AG04449 (cell line): ENCODE measurements at places on chromosomes 3 and 15.

- no peak for DNase-seq
Measured at GRCh38 chr3:172692751-172693338, 18.0 kb downstream of the NCEH1 start.

- no peak for DNase-seq
Measured at GRCh38 chr15:98794211-98794610, 145.9 kb downstream of the IGF1R start.

DNA sequence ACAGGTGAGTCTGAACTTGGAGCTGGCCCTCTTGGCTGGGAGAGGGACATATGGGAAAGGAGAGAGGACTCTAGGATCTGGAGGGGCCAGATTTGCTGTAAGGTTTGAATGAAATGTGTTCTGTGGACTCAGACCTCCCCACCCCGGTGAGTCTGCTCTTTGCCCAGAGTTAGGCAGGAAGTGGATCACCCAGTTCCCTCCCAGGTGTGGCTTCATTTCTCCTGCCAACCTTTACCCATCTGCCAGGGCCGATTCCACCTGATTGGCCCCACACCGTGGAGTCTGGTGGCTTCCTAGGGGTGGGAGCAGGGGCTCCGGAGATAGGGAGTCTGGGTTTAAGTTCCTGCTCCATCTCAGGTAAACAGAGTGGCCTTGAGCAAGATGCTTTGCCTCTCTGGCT, 25.5 kb downstream of the CD276 start:
- no peak for DNase-seq

- no peak for DNase-seq
Measured at GRCh38 chr3:196914866-196915265, 27.5 kb downstream of the NCBP2 start.

DNA sequence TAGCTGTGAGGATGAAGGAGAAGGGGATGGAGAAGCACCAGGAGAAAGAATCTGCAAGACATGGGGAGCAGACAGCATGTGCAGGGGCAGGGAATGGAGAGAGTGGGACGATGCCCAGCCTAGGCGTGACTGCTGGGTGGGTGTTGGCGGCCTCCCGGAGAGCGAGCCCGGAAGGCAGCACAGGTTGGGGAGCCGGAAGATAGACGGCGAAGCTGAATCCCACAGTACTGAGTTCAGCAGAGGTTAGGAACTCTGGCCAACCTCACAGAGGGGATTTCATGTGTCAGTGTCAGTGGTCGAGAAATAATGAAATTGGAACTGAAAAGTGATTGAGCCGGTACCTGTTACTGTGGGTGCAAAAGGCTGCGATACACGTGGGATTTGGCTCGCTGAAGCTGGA, 55.2 kb downstream of the PXYLP1 start:
- DNase-seq: no peak

DNA sequence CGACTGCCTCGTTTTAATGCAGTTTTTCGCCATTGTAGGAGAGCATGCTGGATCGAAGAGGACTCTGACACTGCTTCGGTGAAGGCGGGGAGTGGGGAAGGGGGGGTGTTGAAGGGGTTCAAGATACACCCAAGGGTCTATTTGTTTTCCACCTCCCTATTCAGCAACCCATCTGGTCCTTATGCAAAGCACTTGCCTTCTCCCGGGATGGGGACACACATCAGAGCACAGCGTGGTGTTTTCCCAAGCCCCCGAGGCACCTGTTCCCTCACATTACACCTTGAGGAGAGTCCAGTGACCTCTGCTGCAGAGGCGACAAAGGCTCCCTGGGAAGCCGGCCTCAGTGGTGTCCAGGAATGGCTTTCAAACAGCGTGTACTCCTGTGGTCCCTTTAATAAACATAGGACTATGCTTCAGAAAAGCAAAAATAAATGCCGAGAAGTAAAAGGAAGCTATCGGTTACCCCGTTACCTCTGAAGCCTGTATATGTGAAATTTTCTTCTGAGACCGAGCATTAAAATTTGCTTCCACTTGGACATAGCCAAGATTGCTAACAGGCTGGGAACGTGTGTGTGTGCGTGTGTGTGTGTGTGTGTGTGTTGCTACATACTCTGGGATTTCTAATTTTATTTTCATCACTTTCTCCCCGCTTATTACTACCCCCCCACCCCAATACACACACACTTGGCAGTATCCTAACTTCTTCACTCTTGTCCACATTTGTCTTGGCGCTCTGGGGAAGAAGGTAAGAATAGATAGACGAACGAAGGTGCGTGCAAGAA, 53.2 kb downstream of the CCDC54 start:
- DNase-seq: no peak

- DNase-seq: no peak
Measured at GRCh38 chr3:115099986-115100571, 47.0 kb downstream of the ZBTB20 start.

- DNase-seq: no peak
Measured at GRCh38 chr15:85621094-85621493, 173.6 kb downstream of the KLHL25 start.

DNA sequence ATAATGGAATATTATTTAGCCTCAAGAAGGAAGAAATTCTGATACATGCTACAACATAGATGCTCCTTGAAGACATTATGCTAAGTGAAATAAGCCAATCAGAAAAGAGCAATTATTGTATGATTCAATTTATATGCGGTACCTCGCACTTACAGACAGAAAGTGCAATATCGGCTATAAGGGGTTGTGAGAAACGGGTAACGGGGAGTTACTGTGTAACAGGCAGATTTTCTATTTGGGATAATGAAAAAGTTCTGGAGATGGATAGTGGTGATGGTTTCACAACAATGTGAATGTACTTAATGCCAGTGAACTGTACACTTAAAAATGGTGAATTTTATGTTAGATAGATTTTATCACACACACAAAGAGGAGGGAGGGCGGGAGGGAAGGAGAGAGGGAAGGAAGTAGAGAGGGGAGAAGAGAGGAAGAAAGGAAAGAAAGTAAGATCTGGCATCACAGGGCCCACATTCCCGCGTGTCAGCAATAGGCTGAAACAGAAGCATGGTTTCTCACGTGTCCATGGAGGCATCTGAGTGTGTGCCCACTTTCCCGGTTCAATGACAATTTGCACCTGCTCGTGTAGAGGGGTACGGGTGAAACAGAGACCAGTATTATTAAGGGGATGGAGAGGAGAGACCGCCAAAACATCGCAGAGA, 700 bp upstream of the BLM start:
- DNase-seq: no peak

GRCh38 chr15:55879181-55879580, 114.2 kb downstream of the NEDD4 start:
- DNase-seq: no peak

GRCh38 chr3:127792541-127793292, 29.6 kb downstream of the MGLL start:
- DNase-seq: peak; percentile 65

- no peak for DNase-seq
Measured at GRCh38 chr15:64544450-64544849, 84.1 kb downstream of the ZNF609 start.

GRCh38 chr15:72468103-72468502, 6.0 kb upstream of the ARIH1 start:
- no peak for DNase-seq

- no peak for DNase-seq
Measured at GRCh38 chr3:34934660-34935059, 704.7 kb upstream of the ARPP21 start.

DNA sequence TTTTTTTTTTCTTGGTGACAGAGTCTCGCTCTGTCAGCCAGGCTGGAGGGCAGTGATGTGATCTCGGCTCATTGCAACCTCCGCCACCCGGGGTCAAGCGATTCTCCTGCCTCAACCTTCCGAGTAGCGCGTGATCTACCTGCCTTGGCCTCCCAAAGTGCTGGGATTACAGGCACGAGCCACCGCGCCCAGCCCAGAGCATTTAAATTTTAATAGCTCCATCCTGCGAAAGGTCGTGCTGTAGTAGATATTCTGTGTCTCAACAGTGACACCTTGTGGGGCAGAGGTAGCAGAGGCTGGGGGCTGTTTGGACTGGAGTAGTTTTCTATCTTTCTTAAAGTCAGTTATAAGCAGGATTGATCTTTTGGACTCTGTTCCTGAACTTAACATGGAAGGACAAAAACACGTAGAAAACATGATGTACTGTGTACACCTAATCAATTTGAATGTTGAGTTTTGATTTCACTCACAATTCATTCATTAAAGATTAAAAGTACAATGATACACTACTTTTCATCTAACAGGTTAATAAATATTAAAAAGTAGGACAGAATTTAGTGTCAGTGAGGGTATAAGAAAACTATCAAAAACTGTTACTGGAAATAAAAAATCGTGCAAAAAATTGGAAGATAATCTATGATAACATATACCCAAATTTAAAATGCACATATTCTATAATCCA, 11.0 kb upstream of the PDCD6IP start:
- peak; percentile 9 for DNase-seq

DNA sequence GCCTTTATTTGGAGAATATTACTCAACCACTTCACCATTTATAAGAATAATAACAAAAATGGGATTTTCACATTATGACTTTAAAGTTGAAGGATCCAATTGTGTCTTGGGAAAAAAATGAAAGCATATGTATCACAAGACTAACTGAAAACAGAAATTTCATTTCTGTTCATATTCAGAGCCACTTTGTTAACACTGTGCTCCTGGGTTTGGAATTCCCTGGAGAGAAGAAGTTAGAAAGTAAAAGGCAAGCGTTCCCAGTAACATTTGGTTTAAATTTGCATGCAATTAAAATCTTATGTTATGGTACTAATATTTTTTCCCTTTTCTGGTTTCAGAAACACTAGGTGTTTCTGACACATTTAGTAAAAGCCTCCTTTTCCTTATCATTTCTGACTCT, 230.8 kb downstream of the RBMS3 start:
- no peak for DNase-seq

GRCh38 chr3:149342413-149343380, 9.3 kb upstream of the TM4SF18 start:
- peak; percentile 61 for DNase-seq

- DNase-seq: no peak
Measured at GRCh38 chr3:151460228-151460627, 633 bp downstream of the IGSF10 start.

- DNase-seq: no peak
Measured at GRCh38 chr3:124569761-124570160, 160.5 kb upstream of the UMPS start.

DNA sequence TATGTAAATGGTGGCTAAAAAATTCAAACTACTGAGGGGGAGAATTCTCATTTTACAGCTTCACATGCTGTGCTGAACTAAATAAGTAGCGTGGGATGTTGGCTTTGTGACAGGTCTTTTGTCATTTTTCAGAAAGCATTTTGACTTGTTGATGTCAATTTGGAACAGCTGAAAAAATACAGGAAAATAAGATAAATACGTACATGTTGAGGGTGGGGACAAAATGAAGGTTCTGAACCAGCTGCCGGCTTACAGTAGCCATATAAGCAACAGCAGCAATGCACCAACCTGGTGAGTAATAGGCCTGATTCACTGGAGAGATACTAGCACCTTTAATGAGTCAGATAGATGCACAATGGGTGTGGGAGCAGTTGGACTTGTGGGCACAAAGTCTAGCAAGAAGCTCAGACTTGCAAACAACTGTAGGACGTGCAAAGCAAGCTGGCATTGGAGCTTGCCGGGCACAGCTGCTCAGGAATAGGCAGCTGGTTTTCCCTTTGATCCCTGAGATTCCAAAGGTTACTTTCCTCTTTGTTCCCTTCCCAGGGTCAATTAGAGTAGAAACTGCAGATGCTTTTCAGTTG, 12.9 kb downstream of the B3GNT5 start:
- DNase-seq: no peak

GRCh38 chr3:19457449-19457848, 309.1 kb downstream of the KCNH8 start:
- DNase-seq: no peak

DNA sequence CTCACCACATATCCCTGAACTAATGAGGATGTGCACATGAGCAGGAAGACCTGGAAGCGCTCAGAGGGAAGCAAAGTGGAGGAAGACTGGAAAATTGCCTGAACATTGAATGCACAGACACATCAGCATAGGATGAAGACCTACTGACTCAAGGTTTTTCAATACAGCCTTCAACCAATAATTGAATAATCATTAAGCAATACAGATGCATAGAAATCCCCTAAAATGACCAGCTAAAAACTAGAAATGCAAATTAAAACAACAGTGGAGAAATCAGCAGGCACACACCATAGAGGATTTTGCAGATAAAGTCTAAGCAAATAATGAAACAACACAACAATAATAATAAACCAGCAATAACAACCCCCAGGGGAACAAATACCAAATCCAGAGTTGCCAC, 80.4 kb downstream of the CEP152 start:
- no peak for DNase-seq

DNA sequence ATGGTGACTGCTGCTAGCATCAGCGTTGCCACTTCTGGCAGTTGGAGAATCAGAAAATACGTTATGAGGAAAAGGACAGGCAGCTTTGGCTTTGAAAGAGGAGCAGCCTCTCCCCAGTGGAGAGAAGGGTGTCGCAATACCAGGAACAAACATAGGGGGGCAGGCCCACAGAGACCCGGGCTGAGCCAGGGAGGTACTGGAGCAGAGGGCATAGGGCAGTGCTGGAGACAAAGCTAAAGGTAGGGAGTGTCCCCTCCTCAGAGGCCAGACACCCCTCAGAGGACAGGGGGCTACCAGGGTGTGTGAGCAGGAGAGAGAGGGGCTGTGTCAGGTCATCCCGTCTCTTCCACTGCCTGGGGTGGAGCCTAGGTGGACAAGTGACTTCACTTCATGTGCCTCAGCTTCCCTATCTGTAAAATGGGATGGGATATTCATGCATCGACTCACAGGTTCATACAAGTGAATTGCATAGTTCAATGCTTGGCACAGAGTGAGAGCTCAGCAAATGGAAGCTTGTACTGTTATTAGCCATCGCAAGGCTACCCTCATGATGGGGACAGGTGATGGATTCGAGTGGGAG, 49.7 kb upstream of the LIMD1 start:
- DNase-seq: no peak

DNA sequence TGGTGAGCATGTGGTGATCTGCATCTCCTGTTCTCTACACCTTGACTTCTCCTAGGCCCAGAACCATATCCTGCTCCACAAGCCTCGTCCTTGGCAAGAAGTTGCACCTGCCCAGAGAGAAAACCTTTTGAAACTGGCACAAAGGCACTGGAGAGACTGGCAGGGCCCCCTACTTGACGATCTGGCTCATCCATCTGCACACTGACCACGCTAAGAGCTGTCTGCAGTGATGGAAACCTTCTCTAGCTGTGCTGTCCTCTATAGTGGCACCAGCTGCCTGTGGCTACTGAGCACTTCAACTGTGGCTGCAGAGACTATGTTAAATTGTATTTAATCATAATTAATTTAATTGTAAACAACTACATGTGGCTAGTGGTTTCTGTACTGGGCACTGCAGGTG, 26.2 kb upstream of the SRP14 start:
- DNase-seq: no peak

GRCh38 chr3:44885618-44886017, 11.2 kb downstream of the TGM4 start:
- peak; percentile 72 for DNase-seq
